ENCODE measurements at places on chromosomes 16 and 17. TPM values are rescaled to one million over a fixed set of nuclear protein-coding genes. Genes with fewer than 3 reads are reported as not detected.
A peak's percentile ranks its signal among the peaks of the same experiment; 100 is the strongest.

GRCh38 chr17:31792007-31792585, 66.9 kb downstream of the COPRS start:
- no peak for DNase-seq

DNA sequence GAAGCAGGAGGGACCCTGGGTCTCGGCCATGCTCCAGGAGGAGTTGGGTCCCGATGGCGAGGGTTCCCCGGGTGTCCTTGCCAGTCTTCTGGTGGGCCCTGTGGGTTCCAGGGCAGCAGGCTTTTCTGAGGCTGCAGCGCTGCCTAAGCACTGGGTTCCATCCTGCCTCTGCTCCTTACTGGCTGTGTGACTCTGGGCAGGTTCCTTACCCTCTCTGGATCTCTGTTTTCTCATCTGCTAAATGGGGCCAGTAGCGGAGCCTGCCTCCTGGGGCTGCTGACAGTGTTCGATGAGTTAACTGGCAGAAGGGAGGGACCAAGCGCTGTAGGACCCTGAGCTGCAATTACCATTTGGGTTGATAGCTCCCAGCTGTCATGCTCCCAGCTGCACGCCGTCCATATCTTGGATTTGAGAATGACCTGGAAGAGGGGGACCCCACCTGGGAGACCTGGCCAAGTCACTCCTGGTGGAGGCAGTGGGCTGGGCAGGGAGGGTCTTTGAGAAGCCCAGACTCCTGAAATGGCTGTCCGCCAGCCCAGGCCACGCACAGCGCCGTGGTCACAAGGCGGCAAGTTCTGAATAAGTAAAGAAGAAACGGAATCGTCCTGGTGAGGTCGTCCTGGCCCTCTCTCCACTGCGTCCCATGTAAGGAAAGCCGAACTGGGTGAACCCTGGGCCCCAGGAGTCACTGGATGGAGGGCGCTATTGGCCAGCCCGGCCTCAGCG, 47.2 kb upstream of the GSE1 start:
- DNase-seq, result no peak

DNA sequence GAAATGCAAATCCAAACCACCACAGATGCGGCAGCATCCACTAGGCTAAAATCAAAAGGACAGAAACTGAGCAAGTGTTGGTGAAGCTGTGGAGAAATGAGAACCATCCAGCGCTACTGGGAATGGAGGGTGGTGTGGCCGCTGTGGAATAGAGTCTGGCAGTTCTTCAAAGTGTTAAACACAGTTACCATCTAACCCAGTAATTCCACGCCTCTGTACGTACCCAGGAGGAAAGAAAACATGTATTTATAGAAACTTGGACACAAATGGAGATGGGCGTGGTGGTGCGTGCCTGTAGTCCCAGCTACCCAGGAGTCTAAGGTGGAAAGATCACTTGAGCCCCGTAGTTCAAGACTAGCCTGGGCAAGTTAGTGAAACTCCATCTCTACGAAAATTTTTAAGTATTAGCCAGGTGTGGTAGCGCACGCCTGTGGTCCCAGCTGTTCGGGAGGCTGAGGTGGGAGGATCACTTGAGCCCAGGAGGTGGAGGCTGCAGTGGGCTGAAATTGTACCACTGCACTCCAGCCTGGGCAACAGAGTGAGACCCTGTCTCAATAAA, 11.6 kb downstream of the SLC25A10 start:
- peak; percentile 64 for DNase-seq

DNA sequence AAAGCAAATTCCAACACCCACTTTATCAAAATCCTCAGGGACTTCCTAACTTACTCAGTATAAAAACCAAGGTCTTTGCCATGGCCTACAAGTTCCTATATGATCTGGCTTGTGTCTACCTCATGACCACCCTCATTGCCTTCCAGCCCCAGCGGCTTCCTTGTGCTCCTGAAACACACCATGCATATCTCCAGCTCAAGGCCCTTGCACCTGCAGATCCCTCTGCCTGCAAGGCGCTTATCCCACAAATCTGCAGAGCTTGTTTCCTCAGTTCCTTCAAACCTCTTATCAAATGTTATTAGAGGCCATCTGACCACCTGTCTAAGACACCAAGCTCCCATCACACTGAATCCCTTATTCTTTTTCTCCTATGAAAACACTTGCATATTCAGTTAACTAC, 2.6 kb downstream of the BBS2 start:
- DNase-seq, result no peak

- DNase-seq, result peak; percentile 22
These were observed 109.8 kb downstream of the GOSR1 start for GRCh38 chr17:30586818-30587595.

SNN gene
- 5.8 TPM for total RNA-seq

C16orf95 gene
- total RNA-seq, result 5.8 TPM

- peak; percentile 18 for DNase-seq
These were observed 75.8 kb downstream of the WWOX start for GRCh38 chr16:78175287-78175686.

- no peak for DNase-seq
These were observed 89.6 kb downstream of the CDH13 start for GRCh38 chr16:82716361-82716855.

SECTM1 gene
- 13.4 TPM for total RNA-seq

CRYBA1 gene
- not detected for total RNA-seq

CALB2 gene
- 0.23 TPM for total RNA-seq

WNK4 gene
- total RNA-seq, result 2.3 TPM

DNA sequence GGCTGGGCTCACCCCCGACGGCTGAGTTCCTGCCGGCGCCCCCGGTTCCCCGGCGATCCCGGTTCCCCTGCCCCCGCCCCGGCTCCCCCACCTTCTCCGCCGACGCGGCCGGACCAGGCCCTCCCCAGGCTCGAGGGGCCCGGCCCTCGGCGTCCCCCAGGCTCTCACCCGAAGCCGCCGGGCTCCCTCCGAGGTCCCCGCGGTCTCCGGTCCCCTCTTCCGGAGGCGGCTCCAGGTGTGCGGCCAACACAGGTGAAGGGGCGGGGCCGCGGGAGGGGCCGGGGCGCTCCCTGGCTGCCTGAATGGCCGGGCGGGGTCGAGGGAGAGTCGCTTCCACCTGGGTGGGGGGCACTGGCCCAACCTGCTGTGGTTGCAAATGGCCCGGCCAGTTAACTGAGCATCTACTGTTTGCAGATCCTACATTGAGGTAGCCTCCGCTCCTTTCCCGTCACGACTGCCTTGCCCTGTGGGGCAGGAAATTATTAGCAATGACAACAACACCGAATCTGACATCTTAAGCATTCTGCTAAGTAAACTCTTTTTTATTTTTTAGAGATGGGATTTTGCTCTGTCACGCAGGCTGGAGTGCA, at the start of gene BICDL2:
BICDL2 (minus strand) TSS at position 219 of the 590 bp plus-strand sequence. CDS start 1,448 bp downstream, outside the sequence.
- no peak for DNase-seq

KRTAP4-1 gene
- total RNA-seq, result not detected

SYCE1L gene
- total RNA-seq, result 9.0 TPM

TTC19 gene
- total RNA-seq, result 49.5 TPM

DNA sequence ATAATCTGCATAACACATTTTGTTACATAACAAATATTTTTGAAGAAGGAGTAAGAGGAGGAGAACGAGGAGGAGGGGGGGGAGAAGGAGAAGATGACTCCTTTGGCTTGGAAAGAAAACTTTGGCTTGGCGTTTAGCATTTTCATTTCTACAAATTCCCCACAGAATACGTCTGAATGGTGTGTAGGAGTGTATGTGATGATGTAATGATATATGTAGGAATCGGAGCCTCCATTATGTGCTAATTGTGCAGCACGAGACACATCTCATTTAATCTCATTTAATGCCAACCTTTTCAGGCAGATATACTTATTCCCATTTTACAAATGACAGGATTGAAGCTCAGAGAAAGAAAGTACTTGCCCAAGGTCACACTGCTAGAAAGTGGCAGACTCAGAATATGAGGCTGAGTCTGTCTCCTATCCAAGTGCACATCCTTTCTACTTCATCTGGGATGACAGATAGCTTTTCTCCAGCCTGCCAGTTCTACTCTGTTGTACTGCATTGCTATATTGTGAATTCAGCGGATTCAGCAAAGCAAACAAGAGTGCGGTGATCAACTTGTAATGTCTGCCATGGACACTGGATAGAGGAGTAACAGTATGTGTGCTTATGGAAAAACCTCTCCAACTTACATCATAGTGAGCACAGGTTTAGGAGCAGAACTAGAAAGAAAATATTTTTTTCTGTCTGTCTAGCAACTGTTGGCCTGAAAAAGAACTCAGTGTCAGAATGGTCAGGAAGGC, 10.4 kb upstream of the SLC47A2 start:
- no peak for DNase-seq

- no peak for DNase-seq
These were observed 109.6 kb upstream of the CACNG3 start for GRCh38 chr16:24146518-24146917.

GRCh38 chr17:4719684-4720221, 9.3 kb downstream of the ARRB2 start:
- DNase-seq, result no peak

DNA sequence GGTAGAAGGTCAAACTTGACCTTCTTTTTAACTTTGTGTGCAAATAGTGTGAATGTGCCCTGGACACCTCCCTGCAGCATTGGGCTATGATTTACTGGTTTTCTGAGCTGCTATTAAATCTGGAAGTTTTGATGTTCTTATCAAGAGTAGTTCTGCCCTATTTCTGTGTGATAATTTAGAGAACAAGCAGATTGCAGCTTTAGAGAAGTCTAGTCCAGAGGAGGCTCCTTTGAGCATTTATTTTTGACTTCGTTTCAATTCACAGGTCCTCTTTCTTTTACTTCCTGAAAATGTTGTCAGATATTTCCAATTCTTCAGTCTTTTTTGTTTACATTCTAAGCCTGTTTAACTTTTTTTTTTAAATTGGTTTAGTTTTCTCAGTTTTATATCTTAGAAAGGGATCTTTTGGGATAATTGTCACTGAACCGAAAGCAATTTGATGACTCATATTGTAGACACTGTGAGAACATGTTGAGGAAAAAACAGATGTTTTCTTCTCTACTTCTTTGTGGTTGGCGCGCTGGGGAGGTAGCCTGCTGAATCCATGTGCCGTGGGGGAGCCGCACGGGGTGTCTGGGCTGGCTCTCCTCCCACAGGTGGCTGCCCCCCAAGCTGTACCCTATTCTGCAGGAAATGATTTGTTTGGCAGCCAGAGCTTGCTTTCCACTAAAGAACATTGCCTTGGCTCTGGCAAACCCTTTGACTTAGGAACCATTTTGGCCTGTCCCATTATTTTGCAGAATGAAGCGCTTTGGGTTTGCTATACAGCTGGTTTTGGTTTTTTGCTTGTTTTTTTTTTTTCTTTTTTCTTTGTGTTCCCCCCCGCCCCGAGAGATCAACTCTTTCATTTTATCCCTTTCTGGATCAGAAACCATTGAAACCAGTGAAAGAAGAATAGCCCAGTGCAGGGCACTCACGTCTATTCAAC, 53.4 kb downstream of the MFSD11 start:
- DNase-seq, result peak; percentile 59

GRCh38 chr16:69930117-69930776, 20.9 kb upstream of the CLEC18A start:
- peak; percentile 72 for DNase-seq

DNA sequence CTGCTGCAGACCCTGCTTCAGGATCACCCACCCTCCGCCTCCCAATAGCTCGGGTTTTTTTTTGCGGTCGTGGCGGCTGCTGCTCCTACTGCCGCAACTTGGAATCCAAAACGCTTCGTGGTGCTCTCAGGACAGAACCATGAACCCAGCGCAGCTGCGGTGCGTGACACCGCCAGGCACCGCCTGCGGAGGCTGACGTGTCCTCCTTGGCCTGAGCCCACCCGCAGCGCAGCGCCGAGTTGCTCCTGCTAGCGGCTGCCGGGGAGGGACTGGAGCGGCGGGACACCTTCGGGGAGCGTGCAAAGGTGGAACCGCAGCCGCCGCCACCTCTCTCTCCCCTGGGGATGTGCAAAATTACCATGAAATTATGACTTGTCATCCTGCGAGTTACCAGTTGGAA, 1893.0 kb downstream of the TP53TG3F start:
- no peak for DNase-seq

DNA sequence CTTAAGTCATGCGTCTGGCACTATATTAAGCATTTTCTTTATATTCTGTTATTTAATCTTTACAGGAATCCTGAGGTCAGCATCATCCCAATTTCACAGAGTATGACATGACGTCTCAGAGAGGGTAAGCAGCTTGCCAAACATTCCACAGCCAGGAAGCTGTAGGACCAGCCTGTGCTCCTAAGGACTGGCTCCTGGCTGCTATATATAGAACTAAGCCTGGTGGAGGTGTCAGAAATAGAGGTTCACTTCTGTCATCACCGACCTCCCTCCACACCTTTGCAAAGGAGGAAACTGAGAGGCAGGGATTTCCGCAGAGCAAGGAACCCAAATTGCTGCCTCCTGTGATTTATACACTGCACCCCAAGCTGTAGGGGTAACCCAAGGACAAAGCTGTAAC, 37.9 kb upstream of the NDRG4 start:
- no peak for DNase-seq

DNA sequence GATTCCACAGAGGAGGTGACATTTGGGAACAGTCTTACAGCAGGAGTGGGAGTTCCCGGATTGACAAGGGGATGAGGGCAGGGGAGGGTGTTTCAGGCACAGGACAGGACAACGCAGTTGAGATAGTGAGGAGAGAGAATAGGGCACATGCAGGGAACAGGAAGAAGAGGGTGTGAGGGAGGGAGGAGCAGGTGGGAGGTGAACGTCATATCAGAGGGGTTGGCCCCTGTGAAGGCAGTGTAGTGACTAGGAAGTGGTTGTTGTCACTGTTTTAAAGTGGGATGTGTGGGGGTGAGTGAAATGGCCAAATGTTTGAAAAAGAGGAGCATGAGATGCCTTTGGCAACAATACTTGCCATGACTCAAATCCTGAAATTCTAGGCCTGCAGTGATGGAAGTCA, 12.2 kb downstream of the PRKCB start:
- no peak for DNase-seq

C1QTNF8 gene
- not detected for total RNA-seq

TNFRSF13B gene
- not detected for total RNA-seq

DNA sequence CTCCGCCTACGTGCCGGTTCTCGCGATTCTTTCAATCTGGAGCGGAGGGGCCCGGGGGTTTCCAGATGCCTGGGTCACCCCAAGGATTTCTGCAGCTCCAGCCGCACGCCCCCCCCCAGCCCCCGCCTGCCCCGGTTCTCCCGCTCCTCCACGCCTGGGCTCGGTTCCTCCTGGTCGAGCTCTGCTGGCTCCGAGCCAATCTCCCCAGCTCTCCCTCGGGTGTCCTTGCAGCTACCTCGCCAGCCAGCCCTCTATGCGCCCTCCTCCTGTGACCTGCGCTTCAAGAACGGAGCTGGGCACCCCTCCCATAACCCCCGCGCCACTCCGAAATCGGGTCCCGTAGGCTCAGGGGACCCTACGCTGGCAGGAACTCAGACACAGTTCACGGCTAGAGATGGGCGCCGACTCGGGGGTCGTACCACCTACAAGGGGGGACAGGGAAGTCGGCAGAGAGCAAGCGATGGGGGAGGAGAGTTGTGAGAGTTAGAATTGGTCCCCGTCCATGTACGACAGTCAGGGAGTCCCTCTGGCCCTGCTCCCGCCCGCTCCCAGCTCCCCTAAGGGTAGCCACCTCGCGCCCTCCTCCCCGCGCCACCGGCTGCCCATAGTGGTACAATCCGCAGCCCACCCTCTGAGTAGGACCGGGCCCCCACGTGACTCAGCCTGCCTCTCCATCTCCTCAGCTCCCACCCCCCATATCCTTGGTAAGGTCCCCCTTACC, 961 bp downstream of the FGF11 start:
- DNase-seq, result no peak
